ENCODE measurements at places on chromosomes 16 and 17. TPM values are rescaled to one million over a fixed set of nuclear protein-coding genes. Genes with fewer than 3 reads are reported as not detected.

Gene SARM1
- total RNA-seq, result 8.7 TPM

Gene QRICH2
- 2.3 TPM for total RNA-seq

Gene EFNB3
- total RNA-seq, result 6.2 TPM

Gene ODAD4
- total RNA-seq, result 1.4 TPM

Gene HBA1
- not detected for total RNA-seq

Gene PDILT
- total RNA-seq, result not detected

Gene CFAP52
- total RNA-seq, result not detected

Gene HOXB2
- 11.1 TPM for total RNA-seq

Gene SLFN14
- not detected for total RNA-seq

Gene CFAP97D1
- not detected for total RNA-seq

Gene NR1D1
- 0.39 TPM for total RNA-seq

Gene CBX4
- total RNA-seq, result 18.7 TPM

Gene IGSF6
- total RNA-seq, result not detected

Gene FOXL1
- total RNA-seq, result 0.75 TPM

Gene KLHL10
- not detected for total RNA-seq

Gene TUBG2
- 5.5 TPM for total RNA-seq

Gene ABCA9
- total RNA-seq, result not detected

Gene ITGAE
- total RNA-seq, result 37.6 TPM

Gene OR3A3
- total RNA-seq, result not detected

Gene TPSG1
- total RNA-seq, result 1.1 TPM

Gene NPIPA3
- total RNA-seq, result not detected

Gene ARL5C
- not detected for total RNA-seq

Gene PLK1
- total RNA-seq, result 65.5 TPM

Gene GRIN2C
- not detected for total RNA-seq

Gene NLGN2
- 3.1 TPM for total RNA-seq

Gene SLC47A1
- 2.2 TPM for total RNA-seq

Gene SEPTIN12
- not detected for total RNA-seq

Gene CD300A
- total RNA-seq, result not detected

Gene ACSM2A
- total RNA-seq, result not detected

Gene KRTAP9-4
- total RNA-seq, result not detected

Gene TOM1L1
- 70.0 TPM for total RNA-seq

Gene PLXDC1
- total RNA-seq, result not detected

Gene C1QTNF1
- 0.56 TPM for total RNA-seq

Gene TMEM95
- total RNA-seq, result not detected

Gene OR1F1
- total RNA-seq, result not detected

Gene NEUROD2
- not detected for total RNA-seq

Gene PDIA2
- not detected for total RNA-seq

Gene MYH13
- not detected for total RNA-seq

Gene MRM1
- 3.4 TPM for total RNA-seq

Gene KRT23
- not detected for total RNA-seq

Gene ESRP2
- not detected for total RNA-seq

Gene MRPS34
- 125 TPM for total RNA-seq

Gene PFN1
- 738 TPM for total RNA-seq

Gene RRAD
- 0.12 TPM for total RNA-seq

Gene C16orf86
- total RNA-seq, result not detected

Gene SREBF1
- total RNA-seq, result 65.8 TPM

Gene SLFN12
- total RNA-seq, result 19.8 TPM

Gene SMIM22
- not detected for total RNA-seq

Gene SPATA22
- not detected for total RNA-seq

Gene GNG13
- total RNA-seq, result not detected

Gene NOTUM
- 0.45 TPM for total RNA-seq

Gene P2RX5
- total RNA-seq, result not detected

Gene LHX1
- total RNA-seq, result 0.39 TPM

Gene PCGF2
- 1.6 TPM for total RNA-seq

Gene SMIM36
- total RNA-seq, result not detected

Gene MT1E
- total RNA-seq, result not detected

Gene KRTAP1-1
- not detected for total RNA-seq

Gene CIITA
- 0.72 TPM for total RNA-seq

Gene RTN4RL1
- 1.3 TPM for total RNA-seq

All from H4 (cell line).